ENCODE measurements at places on chromosomes 7 and 10. TPM values are rescaled to one million over a fixed set of nuclear protein-coding genes. Genes with fewer than 3 reads are reported as not detected.

DNA sequence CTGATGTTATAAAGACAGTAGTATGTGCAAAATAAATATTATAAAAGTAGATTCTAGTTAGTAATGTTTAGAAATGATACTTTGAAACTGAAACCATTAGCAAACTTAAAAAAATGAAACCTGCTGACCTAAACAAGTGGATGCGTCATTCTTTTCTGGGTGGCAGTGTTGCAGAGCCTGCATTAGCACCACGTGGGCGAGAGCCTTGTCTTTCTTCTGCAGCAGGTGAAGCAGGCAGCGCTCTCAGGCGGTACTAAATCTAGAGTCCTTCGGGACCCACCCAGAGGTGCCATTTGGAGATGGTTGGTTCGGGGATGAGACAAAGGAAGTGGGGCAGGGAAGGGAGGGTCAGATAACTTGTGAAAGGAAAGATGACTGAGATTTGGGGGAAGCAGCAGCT lies 759.1 kb upstream of the IGFBP3 start:
- H3K36me3 ChIP-seq: no peaks in the 10 kb centered on the region
- DNase-seq: no peak
- no peak overlapping the region for H3K27ac ChIP-seq
- H3K27me3 ChIP-seq: no peaks in the 10 kb centered on the region

GRCh38 chr7:105990141-105990540 lies 27.1 kb downstream of the CDHR3 start:
- H3K27ac ChIP-seq: no peak overlapping the region
- no peaks in the 10 kb centered on the region for H3K36me3 ChIP-seq
- no peak overlapping the region for H3K4me3 ChIP-seq
- H3K4me1 ChIP-seq: no peaks in the 10 kb centered on the region
- no peak for DNase-seq

Gene FAM149B1
- total RNA-seq: 30.1 TPM

Gene EFCAB10
- total RNA-seq: not detected

Gene CADPS2
- total RNA-seq: 26.2 TPM

DNA sequence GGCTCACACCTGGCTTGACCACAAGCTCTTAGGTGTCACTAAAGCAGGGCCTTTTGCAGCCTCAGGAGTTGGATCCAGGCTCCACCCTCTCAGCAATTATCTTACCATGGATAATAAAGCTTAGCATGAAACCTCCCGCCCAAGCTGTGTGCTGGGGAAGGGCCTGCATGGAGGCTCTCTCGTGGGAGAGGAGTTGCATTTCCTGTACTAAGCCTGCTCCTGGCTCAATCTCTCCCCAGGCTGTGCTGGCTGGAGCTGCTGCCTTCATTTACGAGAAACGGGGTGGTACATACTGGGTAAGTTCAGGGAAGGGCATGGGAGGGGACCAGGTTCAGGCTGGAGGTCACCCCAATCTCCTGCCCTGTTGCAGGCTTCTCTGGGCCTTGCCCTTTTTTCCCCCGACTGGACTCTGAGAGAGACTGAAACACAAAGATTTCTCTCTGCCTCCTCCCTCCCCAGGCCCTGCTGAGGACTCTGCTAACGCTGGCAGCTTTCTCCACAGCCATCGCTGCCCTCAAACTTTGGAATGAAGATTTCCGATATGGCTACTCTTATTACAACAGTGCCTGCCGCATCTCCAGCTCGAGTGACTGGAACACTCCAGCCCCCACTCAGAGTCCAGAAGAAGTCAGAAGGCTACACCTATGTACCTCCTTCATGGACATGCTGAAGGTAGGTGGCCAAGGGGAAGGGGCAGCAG lies 2.7 kb downstream of the TMEM176A start:
- no peaks in the 10 kb centered on the region for H3K4me1 ChIP-seq
- H3K27ac ChIP-seq: no peak overlapping the region
- H3K4me3 ChIP-seq: no peak overlapping the region
- H3K36me3 ChIP-seq: no peaks in the 10 kb centered on the region
- H3K27me3 ChIP-seq: peaks cover 31% of the 10 kb centered on the region

DNA sequence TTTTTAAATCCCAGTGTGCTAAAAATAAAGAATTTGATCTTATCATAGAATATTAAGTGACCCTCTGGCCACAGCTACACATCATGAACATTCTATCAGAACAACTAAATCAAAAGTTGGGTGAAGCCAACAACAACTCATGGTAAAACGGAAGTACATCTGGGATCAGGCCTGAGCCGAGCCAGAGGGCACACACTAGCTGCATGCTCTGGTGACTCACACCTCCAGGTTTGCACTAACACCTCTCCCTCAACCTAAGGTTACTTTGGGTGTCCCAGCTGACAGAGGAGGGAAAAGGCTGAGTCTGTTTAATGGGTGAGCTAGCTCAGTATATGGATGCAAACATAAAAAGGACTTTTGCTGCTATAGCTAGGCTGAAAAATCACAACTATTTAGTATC lies 281.6 kb downstream of the HGF start:
- no peak for DNase-seq
- no peaks in the 10 kb centered on the region for H3K27me3 ChIP-seq
- no peak overlapping the region for H3K27ac ChIP-seq
- no peak overlapping the region for H3K4me3 ChIP-seq
- H3K36me3 ChIP-seq: no peaks in the 10 kb centered on the region

Gene RHOBTB1
- total RNA-seq: 32.9 TPM

DNA sequence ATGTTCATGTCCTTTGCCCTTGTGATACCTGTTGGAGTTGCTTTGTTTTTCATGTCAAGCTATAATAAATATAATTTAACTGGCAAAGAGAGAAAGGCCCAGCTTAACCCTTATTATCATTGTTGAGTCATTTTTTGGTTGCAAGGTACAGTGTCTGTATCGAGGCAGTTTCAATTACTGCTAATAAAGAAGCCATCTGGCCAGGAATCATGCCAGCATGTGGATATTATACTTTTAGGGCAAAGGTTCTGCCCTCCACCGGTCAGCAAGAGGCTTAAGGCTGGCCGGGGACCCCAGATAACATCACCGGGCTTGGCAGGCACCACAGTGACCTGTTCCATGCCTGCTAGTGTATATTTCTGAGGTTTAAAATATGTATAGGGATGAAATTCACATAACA lies 9.0 kb upstream of the CYP3A4 start:
- no peaks in the 10 kb centered on the region for H3K36me3 ChIP-seq
- no peak overlapping the region for H3K27ac ChIP-seq
- H3K4me1 ChIP-seq: peaks cover 37% of the 10 kb centered on the region

GRCh38 chr7:30974605-30975255 lies 11.0 kb downstream of the GHRHR start:
- no peak overlapping the region for H3K4me3 ChIP-seq
- H3K36me3 ChIP-seq: no peaks in the 10 kb centered on the region
- no peak overlapping the region for H3K27ac ChIP-seq
- no peaks in the 10 kb centered on the region for H3K4me1 ChIP-seq
- H3K27me3 ChIP-seq: peaks cover 60% of the 10 kb centered on the region

DNA sequence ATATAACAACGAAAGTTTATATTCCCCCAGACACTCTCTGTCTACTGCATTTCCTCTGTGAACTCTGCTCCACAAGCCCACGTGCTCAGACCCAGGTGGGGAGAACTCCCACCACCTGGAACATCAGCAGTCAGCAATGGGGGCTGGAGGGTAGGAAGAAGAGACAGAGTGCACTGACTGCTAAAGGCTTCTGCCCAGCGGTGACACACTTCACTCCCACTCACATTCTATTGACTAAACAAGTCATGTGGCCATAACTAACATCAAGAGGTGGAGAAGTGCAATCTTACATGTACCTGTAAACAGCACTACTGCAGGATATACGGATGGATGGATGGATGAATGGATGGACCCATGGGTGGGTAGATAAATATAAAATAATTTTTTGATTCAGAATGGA lies 122.2 kb downstream of the MPP7 start:
- no peaks in the 10 kb centered on the region for H3K27me3 ChIP-seq
- H3K4me1 ChIP-seq: peaks cover 9% of the 10 kb centered on the region
- DNase-seq: no peak
- no peaks in the 10 kb centered on the region for H3K36me3 ChIP-seq
- H3K4me3 ChIP-seq: no peak overlapping the region
- H3K27ac ChIP-seq: no peak overlapping the region

Gene DMBT1
- 0.29 TPM for total RNA-seq

GRCh38 chr7:107079212-107079940 lies 34.9 kb downstream of the PRKAR2B start:
- peaks cover 2% of the 10 kb centered on the region for H3K27me3 ChIP-seq
- no peaks in the 10 kb centered on the region for H3K36me3 ChIP-seq
- no peak overlapping the region for H3K4me3 ChIP-seq
- no peaks in the 10 kb centered on the region for H3K4me1 ChIP-seq
- DNase-seq: peak; percentile 11

DNA sequence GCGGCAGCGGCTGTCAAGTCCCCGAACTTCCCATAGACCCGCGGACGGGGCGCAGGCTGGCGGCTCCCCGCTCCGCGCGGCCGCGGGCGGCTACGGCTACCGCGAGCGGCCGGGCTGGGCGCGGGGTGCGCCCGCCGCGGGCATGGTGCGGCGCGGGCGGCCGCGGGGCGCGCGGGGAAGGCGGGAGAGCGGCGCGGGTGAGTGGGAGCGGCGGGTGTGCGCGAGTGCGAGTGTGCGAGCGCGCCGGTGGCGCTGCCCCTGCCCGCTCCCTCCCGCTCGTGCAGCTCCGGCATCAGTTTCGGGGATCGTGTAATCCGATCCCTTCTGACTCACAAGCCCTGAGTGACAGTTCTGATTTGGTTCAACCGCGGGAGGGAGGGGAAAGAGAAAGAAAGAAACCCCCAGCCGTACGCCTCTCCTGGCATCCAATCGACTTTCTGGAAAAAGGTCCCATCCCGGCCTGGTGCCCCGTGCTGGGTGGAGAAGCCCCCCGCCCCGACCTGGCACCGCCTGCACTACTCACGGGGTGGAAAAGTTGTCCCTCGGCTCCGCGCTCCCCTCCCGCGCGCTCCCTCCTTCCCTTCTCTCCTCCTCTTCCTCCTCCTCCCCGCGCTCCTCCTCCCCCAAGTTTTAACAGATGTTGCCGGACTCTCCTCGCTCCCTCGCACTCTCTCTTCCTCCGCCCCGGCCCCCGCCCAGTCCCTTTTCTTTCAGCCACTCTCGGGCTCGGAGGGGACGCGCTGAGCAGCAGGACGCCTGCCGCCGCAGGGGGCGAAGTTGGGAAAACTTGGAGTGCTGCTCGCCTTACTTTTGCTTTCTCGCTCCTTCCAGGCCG lies at the start of gene GLI3:
Gene GLI3, minus strand, starts transcription at position 234 of the 835 bp plus-strand sequence. CDS start 13,956 bp downstream, outside the sequence.
- H3K4me1 ChIP-seq: peaks cover 44% of the 10 kb centered on the region
- no peaks in the 10 kb centered on the region for H3K36me3 ChIP-seq
- DNase-seq: peak; percentile 99
- H3K27me3 ChIP-seq: no peaks in the 10 kb centered on the region
- peak within 1 kb of the TSS; percentile 84 for H3K27ac ChIP-seq

DNA sequence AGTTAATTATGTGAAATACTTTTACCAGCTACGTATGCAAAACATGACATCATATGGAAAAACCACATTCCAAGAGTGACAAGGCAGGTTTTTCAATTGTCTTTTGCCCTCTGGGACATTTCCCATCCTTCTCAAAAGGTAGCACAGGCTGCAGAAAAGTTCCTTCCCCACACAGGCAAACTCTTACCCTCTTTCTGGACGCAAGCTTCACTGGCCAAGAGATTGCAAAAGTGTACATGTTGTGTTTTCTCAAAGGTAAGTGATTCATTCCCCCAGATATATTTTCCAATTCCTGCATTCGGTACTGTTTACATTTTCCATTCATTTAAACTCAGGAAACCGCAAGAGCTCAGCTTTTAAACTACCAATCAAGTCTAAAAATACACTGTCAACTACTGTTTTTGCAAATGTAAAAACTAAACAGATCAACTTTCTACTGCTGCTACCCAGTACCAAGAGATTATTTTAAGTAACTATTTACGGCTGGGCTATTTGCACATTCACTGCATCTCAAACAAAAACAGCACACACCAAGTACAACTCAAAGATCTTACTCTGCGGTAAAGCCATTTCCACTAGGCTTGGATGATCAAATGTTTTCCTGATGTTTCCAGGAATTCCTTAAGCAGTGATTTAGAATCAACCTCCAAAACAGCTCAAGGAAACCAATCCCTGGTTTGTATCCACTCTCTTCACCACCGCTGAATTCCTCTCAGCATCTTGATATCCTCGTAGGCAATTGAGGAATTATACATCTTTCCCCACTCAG lies 233.6 kb upstream of the CCDC6 start:
- no peaks in the 10 kb centered on the region for H3K27me3 ChIP-seq
- no peaks in the 10 kb centered on the region for H3K36me3 ChIP-seq
- peak; percentile 34 for DNase-seq
- peaks cover 19% of the 10 kb centered on the region for H3K4me1 ChIP-seq
- no peak overlapping the region for H3K27ac ChIP-seq

DNA sequence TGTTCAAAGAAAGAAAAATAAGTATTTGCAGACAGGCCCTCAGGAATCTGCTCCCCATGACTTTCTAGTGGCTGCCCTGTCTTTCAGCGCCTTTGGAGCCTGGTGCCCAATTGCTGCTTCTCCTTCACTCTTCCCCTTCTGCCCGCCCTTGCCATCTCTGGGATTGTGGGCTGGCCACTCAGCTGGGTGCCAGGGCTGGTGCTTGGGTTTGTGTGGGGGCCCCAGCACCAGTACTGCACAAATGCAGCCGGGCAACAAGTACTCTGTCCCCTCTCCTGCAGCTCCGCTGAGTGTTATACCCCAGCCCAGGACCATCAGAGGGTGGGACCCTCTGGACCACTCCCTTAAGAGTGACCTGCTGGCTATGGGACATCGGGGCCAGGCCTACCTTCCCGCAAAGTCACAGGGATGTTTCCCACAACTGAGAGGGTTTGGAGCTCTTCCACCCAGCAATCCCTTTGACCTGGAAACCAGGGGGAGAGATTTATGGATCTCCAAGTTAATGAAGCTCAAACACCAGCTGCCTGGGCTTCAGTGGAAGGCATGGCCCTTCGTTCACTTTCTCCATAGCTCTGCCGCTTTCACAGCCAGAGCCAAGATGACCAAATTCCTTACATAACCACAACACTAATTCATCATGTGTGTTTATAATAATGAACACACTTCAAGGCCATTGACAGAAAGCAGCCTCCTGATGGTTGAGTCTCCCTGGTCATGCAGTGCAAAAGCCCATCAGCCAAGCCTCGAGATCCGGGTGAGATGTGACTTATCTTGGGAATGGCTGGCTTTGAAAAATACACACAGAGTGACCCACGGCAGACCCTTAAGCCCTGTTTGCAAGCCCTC lies 313.9 kb upstream of the ZNF32 start:
- H3K36me3 ChIP-seq: no peaks in the 10 kb centered on the region
- DNase-seq: no peak
- no peaks in the 10 kb centered on the region for H3K27me3 ChIP-seq
- H3K4me1 ChIP-seq: peaks cover 33% of the 10 kb centered on the region

- H3K27ac ChIP-seq: no peak overlapping the region
- peak; percentile 98 for DNase-seq
- H3K4me1 ChIP-seq: peaks cover 17% of the 10 kb centered on the region
- H3K36me3 ChIP-seq: no peaks in the 10 kb centered on the region
These were observed 102.7 kb downstream of the FAM53B start for GRCh38 chr10:124641282-124642087.

Gene ZNF273
- total RNA-seq: 5.1 TPM

DNA sequence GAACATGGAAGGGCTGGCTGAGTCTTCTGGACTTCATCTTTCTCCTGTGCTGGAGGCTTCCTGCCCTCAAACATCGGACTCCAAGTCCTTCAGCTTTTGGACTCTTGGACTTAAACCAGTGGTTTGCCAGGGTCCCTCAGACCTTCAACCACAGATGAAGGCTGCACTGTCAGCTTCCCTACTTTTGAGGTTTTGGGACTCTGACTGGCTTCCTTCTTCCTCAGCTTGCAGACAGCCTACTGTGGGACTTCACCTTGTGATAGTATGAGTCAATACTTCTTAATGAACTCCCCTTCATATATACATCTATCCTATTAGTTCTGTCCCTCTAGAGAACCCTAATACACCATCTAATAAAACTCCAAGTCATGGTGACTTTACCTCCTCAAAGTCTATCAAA lies 4.0 kb upstream of the CLEC5A start:
- no peak overlapping the region for H3K27ac ChIP-seq
- no peak overlapping the region for H3K4me3 ChIP-seq
- no peaks in the 10 kb centered on the region for H3K4me1 ChIP-seq
- H3K27me3 ChIP-seq: no peaks in the 10 kb centered on the region
- no peaks in the 10 kb centered on the region for H3K36me3 ChIP-seq
